ENCODE measurements at places on chromosomes 5 and 9.

- DNase-seq, result no peak
Measured at GRCh38 chr9:84744195-84744594, 74.7 kb downstream of the NTRK2 start.

DNA sequence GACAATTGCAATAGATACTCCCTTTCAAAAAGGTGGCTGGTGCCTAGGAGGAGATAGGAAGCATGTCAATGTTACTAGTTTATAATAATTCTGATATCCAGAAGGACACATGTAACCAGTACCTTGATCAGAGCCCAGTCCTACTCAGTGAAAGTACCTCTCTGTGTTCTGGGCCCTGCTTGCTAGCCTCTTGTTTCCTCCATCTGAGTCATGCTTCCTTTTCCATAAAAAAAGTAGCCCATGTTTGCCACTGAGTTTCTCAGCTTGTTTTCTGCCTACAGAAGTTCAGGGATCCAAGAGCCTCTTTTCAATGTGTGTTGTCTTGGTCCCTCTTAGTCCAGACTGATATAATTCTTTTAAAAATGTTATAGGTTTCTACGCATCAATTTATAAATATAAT lies 149.0 kb downstream of the SSBP2 start:
- no peak for DNase-seq

- DNase-seq, result no peak
Measured at GRCh38 chr9:5447337-5447736, 3.0 kb upstream of the CD274 start.

DNA sequence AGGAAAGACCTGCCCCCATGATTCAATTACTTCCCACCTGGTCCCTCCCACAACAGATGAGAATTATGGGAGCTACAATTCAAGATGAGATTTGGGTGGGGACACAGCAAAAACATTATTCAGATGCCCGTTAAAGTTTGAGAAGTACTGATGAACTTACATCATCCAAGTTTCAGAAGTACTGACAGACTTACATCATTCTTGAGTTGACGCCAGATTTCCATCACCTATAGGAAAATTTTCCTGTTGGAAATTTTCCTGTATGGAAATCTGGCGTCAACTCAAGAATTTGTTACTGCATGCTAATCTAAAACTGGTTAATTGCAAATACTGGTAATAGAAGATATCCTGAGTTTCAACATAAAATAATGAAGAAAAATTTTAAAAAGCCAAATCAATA lies 975.9 kb downstream of the MAT2B start:
- no peak for DNase-seq

DNA sequence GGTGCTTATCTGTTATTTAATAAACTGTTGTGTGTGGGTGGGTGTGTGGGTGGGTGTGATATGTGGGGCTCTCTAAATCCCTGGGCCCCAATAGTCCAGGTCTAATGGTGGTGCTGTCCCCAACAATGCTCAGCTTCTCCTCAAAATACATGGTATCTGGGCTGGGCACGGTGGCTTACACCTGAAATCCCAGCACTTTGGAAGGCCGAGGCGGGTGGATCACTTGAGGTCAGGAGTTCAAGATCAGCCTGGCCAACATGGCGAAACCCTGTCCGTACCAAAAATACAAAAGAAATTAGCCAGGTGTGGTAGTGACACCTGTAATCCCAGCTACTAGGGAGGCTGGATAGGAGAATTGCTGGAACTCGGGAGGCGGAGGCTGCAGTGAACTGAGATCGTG lies 4.5 kb upstream of the ORM1 start:
- no peak for DNase-seq

DNA sequence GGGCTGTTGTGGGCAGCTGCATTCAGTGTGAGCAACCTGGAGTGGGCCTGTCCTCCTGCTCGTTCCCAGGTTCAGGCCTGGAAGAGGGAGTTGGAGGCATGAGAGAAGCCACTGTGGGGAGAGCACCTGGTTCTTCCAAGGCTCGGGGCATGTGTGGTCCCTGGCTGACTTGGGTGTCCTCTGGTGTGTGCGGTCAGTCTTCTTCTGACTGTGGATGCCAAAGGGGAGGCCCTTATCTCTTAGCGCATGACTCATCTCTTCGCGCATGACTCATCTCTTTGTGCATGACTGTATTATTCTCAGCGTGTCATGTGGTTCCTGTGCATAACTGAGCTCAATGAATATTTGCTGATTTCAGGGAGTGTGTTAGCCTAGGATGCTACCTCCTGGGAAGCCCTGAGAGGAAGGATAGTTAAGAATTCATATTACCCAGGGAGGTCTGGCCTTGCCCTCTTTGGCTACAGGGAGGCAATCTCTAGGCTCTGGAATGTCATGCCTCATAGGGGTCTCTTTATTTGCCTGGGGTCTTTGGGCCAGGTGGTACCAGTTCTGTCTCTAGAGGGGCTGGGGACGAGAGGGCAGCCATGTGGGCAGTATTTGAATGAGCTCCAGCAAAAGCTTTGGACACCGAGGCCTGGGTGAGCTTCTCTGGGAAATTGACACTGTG lies 188.7 kb downstream of the HSPA4 start:
- DNase-seq, result peak; percentile 96

DNA sequence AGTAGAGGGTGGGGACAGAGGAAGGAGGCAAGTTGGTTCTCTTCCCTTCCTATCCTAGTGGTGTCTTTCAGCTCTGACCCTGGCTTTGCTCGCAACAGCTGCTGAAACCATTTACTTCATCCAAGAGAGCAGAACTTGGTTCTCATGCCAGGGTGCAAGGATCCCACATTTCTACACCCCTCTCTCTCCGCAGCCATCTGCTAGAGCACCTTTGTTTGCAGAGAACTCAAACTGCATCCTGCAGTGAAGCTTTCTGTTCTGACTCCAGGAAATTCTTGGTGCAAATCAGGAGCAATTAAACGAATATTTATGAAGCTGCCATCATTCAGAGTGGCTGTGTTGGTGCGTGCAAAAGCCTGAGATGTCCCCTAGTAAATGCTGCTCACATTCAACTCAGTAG lies 31.9 kb downstream of the NEUROG1 start:
- DNase-seq, result no peak

DNA sequence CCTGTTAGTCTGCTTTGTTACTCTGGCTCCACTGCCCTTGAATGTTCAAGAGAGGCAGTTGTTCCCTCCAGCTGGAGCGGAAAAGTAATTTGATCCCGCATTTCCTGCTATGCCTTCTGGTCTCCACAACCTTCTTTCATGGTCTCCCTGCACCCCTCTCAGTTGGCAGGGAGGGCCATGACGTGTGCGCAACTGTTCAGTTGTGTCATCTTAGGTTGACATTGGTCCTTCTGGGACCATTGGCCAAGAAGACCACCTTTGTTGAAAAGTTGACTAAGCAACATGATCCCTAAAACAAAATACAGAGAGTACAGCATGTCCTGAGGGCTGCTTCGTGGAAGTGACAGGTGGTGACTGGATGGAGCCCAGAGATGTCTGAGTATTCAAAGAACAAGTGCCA lies 192.5 kb upstream of the TUT7 start:
- no peak for DNase-seq

DNA sequence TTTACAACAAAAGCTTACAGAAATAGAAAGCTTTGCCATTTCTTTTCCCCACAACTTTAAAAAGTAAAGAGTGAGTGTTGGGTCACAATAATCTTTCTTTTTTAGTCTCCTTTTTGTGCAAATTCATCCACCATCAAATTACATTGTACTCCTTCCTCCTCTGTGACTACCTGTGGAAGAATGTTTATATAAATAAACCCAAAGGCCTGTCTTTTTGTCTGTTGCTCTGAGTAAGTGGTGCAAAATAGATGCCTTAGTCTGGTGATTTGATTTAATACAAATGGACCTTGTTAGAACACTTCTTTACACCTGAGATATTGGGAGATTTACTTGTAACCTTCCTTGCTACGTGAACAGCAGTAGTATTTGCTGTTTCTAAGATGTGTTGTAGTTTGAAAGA lies 53.5 kb upstream of the TAF11L2 start:
- no peak for DNase-seq

GRCh38 chr5:167555565-167556166 lies 735.8 kb upstream of the WWC1 start:
- DNase-seq, result no peak

GRCh38 chr5:20360263-20360662 lies 372.3 kb upstream of the CDH18 start:
- no peak for DNase-seq

DNA sequence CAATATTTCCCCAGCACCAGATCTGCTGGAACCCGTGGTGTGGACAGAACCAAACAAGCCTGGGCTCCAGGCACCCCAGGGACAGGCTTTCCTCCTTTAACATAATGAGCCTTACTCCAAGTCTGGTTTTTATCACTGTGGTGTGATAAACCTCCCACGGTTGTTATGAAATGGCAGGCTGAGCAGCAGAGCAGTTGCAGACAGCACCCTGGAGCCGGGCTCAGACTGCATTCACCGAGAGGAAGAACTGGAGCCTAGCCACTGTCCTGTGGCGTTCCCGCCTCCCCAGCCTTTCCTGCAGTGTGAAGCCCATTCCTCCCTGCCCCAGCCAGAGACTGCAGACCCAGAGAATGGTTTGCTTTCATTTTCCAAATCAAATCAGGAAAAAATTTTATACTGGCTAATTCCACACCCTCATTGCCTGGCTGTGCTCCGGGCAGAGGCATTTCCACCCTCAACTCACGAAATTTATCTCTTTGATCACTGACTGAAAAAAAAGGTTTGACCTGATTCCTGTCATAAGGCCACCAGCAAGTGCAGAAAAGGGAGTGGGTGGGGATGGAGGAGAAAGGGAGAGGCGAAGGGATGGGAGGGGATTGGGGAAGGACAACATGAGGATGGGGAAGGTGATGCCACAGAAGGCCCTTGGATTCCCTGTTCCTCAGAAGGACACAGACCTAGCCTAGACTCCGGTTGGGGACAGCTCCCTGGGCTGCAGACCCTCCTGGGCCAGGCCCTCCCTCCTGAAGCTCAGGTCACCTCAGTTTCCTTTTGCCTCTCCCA lies 18.9 kb downstream of the IPPK start:
- no peak for DNase-seq

GRCh38 chr5:57320582-57320981 lies 146.7 kb downstream of the GPBP1 start:
- DNase-seq, result no peak

All from foreskin melanocyte (primary cell).